ENCODE measurements at places on chromosomes 4 and X.

GRCh38 chrX:8841911-8842310 lies 40.7 kb upstream of the FAM9A start:
- DNase-seq = no peak

DNA sequence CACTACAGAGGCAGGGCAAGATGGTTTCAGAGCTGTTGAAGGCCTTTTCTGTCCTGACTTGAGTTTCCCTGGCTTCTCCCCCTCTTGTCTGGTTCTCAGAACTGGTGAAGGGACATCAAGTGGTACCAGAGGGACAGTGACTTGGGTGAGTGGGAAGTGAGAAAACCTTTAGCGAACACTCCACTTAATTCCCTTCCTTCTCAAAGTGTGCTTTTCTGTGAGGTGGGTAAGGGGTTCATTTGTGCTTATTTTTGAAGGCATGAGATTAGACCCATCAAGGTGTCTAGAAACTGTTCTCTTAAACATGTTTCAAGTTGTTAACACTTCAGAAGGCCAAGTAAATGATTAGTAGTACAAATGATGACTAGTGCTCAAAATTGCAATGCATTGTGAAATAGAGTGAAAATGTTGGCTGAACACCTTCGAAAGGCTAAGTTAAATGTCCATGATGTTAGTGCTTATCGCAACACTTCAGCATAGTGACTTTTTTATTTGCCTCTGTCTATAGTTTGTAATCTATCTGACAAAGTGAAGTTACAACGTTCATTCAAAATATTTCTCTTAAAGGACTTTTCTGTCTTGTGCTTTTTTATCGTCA lies 2.8 kb downstream of the AREG start:
- DNase-seq = no peak

- DNase-seq = no peak
These were observed 1.1 kb downstream of the SGCB start for GRCh38 chr4:52036886-52037530.

DNA sequence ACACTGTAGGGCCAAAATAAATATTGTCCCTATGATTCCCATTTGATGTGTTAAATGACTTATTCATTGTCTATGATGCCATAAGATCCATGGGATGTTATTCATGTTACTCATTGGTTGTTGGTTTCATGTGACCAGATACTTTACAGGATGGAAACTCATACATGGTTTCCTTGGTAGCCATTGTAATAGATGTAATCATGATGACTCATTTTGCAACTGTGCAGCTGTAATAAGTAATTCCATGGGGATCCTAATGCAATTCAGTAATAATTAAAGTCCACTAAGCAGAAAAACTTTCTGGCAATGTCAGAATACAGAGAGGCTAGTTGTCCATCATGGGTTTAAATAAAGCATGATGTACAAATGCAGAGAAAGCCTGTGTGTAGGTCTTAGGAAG lies 389.7 kb upstream of the NR3C2 start:
- DNase-seq = no peak

- no peak for DNase-seq
These were observed 156.6 kb downstream of the ANKRD50 start for GRCh38 chr4:124555959-124556358.
